ENCODE measurements at places on chromosomes 12 and 14.

DNA sequence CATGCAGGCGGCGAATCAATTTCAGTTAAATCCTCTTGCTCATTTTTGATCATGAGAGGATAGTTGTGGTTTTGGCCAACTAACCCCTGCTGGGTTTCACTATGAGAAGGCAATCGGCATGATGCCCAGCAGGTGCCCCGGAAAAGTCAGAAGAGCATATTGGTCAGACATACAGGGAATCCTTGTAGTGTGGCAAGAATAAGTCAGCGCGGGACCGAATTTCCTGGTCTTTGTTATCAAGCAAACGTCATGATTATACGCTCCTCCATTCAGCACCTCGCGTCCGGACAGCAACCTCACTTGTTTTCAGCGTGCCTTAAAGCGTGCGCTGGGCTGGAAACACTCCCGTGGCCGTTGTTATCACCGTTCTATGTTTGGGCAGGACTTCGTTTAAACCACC lies 1.8 kb downstream of the TBC1D30 start:
- peak; percentile 27 for DNase-seq

DNA sequence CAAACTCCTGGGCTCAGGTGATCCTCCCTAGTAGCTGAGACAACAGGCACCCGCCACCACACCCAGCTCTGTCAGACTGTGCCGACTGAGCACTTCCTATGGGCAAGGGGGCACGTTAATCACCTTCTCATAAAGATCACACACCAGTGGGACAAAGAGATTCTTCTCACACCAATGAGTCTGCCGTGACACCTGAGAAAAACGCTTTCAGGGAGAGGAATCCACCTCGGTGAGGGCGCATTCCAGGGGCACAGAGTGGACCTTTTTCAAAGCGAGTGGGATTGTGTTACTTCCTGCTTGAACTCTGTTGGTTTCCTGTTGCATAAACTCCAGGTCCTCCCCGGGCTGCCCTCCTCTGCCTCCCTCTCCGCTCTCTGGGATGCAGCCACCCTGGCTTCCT lies 17.5 kb upstream of the SCARB1 start:
- no peak for DNase-seq

DNA sequence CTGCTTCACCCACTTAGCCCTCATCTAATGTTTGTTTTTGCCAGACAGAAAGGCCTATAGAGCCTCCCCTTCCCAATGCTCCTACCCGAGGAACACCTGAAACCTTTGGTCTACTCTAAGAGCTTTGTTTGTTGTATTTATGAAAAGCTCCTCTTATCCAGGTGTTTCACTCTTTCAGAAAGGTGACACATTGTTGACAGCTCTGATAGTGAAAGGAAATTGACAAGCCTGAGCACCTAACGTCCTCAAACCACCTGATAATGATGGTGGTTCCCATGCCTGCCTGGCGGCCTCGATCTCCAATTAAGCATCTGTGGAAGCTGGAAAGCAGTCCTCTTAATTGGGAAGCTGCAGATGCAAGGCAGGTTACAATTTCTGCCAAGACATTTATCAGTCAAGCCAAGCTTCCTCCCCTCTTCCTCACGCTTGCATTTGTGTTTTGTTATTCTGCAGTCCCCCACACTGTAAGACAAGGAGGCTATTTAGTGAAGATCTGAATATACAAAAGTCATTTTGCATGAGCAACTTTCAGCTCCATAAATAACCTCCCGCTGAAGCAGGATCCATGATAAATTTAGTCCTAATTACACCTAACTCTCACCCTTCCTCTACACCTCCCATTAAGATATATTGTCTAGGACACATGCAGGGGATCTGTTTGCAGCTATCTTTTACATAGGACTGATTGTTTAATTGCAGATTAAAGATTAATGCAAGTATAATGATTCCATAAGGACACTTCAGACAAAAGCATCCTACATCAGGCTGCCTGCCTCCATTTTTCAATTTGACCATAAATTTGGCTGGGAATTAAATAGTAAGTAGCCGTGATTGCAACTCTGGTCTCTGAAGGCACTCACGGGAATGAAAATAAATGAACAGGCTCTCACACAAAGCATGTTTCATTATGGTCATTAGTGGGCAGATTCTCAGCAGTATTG lies 288.6 kb downstream of the PDZRN4 start:
- no peak for DNase-seq

GRCh38 chr14:74988993-74989392 lies 13.7 kb upstream of the EIF2B2 start:
- no peak for DNase-seq

GRCh38 chr14:73007835-73008234 lies 19.1 kb downstream of the ZFYVE1 start:
- DNase-seq, result no peak

DNA sequence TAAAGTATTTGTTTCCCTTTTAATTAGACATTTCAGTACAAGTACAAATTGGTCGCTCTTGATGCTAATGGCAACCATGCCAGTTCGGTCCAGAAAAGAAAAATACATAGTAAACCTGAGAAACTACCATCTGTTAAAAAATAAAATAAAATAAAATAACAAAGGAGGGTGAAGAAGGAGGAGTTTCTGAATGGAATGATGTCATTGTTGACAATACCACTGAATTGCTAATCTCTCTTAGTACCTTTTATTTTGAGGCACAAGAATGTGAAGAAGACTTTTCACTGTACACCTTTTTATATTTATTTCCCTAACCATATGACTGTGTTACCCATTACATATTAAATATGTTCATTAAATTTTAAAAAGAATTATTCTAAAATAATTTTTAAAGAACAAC lies 19.5 kb downstream of the SPX start:
- no peak for DNase-seq

DNA sequence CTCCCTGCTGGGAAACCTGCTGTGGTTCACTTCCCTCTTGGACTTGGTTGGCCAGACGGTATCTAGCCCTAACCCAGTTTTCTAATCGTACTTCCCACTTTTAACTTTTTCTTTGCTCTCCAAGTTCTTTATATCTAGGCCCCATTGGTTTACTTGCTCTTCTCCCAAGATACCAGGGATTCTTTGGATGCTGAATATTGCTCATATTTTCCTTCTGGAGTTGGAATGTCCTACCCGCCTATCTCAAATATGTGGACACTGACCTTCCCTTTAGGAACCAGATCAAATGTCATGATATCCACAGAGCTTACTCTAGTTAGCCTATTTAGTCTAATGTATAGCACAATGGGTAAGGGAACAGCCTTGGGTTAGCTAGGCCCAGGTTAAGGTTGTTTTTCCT lies 228.6 kb downstream of the DACT1 start:
- DNase-seq, result no peak

- DNase-seq, result peak; percentile 72
Observed at GRCh38 chr14:59576332-59577294, at the start of gene CCDC175. TSS of gene CCDC175 (minus strand) at chr14:59576812. CDS start at chr14:59576775, 37 bp downstream.

- DNase-seq, result no peak
Observed at GRCh38 chr12:69421548-69421947, 48.6 kb upstream of the FRS2 start.

DNA sequence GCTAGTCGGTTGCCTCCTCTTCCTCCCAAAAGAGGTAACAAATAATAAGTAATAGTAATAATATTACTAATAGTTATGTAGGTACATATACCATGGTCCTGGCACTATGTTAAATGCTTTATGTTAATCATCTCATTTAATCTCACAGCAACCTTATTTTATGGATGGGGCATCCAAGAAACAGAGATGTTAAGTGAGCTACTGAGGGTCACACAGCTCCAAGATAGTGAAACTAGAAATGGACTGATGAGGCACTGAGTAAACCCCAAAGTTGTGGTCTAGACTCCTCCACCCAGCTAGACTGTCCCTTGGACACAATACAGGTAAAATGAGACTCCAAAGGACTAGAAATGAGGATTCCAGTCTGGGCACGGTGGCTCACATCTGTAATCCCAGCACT lies 15.1 kb downstream of the ZFHX2 start:
- DNase-seq, result no peak

DNA sequence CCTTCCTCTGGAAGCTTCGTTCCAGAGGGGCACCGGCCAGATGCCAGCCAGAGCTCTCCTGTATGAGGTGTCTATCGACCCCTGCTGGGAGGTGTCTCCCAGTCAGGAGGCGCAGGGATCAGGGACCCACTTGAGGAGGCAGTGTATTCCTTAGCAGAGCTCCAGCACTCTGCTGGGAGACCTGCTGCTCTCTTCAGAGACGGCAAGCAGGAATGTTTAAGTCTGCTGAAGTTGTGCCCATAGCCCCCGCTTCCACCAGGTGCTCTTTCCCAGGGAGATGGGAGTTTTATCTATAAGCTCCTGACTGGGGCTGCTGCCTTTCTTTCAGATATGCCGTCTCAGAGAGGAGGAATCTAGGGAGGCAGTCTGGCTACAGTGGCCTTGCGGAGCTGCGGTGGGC lies 22.2 kb upstream of the NAV3 start:
- DNase-seq, result no peak

DNA sequence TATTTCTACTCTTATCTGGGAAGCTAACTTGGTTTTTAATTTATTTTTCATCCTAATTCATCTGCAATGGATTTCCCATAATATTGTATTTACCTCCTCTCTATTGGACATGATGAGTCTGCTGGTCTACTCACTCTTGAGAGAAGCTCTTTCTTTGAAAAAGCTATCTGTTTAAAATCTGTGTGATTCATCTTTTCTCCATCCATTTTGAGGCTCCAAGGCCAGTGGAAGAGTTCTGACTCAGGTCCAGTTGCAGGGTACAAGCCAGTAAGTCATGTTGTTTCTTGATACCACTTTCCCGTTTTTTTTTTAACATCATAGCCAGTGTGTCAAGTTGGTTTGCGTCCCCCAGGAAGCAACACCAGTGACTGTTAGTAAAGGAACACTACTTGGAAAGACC lies 160.3 kb upstream of the BMP4 start:
- DNase-seq, result no peak

DNA sequence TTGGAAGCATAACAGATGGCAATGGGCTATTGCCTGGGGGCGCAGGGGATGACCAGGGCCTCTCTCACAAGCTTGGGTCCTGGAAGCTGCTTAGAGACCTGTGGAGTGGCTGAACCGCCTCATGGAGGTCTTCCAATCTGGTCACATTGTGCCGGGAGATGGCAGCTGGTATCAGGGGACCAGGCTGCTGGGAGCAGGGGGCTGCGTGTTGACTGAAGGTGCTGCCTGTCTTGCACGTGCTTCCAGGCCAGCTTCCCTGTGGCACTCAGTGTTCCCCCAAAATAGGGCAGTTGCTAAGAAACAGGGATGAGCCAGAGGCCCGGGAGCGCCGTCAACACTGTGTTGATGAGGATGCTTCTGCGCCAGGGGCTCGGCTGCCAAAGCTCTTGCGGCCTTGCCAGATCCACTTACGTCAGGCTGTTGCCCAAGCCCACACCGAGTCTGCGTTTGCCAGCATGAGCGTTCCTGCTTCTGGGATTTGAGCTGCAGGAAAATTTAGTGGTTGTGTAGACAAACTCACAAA lies 39.8 kb downstream of the ELK3 start:
- no peak for DNase-seq

DNA sequence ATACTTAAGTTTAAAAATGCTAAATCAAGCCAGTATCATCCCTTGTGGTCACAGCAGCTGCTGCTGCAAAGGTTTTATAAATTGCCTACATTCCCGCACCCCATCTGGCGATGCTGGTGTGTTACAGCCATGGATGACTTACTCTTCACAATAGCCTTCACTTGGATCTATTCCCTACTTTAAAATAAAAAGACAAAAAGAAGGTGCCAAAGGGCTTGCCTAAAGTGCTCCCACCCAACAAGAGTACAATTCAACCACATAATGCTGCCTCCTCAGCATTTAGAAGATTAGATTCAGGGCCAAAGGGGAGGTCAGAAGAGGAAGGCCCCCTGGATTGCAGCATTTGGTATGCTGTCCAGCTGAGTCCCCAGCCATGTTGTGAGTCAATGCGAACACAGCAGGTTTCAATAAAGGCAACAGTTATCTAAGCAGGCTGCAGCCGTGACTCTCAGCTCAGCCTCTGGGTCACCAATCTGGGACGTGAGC lies 176.1 kb downstream of the DAD1 start:
- no peak for DNase-seq

DNA sequence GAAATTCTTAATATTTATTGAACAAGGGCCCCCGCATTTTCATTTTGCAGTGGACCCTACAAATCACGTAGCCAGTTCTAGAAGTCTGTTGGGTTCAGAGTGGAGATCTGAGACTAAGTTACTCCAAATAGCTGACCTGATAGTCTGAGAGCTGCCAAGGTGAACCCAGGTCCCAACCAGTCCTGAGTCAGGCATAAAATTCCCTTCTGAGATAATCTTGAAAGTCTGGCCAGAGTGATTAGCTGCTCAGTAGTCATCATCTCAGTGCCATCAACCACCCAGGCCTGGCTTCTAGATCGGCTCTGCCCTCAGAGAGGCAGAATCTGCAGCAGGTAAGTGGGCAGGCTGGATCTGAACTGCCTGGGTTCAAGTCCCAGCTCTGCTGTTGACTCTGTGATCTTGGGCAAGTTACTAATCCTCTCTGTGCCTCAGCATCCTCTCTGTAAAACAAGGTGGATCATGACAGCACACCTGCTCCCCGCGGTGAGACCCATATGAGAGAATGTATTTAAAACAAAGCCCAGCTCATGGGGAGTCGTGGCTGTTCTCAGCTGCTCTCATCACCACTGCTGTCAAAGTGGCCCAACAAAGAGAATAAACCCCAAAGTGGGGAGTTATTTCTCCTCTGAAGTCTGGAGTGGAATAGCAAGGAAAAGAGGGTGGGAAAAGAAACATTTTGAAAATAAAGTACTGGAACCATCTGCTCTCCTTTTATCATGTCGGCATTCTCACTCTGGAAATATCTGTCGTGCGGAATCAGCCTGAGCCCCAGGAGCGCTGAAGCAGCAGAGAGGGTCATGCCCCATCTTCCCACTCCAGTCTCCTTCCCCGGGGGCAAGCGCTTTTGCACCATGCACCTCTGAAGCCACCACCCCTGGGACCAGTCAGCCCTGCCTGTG lies 193.3 kb downstream of the DPF3 start:
- DNase-seq, result no peak

- no peak for DNase-seq
Observed at GRCh38 chr14:91503000-91503504, 7.1 kb downstream of the PPP4R3A start.

DNA sequence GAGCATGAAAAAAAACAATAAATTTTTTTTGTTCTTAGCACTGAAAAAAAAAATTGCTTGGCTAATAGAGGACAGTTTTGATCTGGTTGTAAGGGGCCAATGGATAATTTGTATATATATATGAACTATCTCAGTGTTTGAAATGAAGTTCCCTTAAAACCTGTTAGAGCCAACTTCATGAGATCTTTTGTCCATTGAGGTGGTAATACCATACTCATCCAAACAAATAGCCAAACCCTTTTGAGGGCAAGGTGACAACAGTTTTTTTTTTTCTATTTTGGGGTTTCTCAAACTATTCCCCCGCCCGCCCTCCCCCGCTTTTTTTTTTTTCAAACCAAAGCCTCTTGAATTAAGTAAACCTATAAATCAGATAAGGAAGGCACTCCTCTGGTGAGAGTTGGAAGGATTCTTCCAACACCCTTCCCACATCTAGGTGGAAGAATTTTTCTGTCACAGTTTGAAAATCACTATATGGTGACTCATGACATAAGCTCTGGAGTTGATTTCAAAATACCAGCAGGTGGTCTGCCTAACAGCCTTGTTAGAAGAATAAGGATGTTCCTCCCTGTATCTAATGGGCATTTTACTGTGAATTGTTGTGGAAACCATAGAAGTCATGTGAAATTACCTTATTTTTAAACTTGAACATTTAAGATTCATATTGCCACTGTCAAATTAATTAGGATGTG lies 10.2 kb downstream of the ARHGAP5 start:
- no peak for DNase-seq

- DNase-seq, result no peak
Observed at GRCh38 chr12:124776125-124776513, 87.5 kb downstream of the SCARB1 start.
